ENCODE measurements at places on chromosomes 5 and 9. TPM values are rescaled to one million over a fixed set of nuclear protein-coding genes. Genes with fewer than 3 reads are reported as not detected.

CNOT8 gene
- 66.2 TPM for total RNA-seq

CLK4 gene
- total RNA-seq = 73.4 TPM

C5orf52 gene
- total RNA-seq = not detected

TAF1L gene
- 4.3 TPM for total RNA-seq

Measured in umbilical cord (tissue), 2 donors.